ENCODE measurements at places on chromosomes 7 and 10.

- DNase-seq, result no peak
These were observed 374.0 kb upstream of the STEAP1 start for GRCh38 chr7:89780291-89780690.

DNA sequence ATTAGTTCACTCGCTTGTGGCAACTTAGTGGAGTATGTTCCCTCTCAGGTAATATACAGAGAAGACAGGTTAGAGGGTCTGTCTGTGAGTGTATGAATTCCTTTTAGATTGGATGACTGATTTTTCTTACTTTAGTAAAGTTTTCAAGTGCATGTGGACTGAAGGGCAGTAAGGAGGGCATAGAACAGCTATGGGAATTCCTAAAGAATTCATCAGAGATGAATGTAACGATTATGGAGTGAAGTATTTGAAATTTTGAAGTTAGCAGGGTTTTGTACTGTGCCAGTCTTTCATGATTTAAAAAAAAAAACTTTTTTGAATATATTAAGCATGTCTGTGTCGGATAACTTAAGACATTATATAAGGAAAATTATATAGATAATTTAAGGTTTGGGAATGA is 15.5 kb downstream of the MAPK8 start:
- DNase-seq, result no peak

DNA sequence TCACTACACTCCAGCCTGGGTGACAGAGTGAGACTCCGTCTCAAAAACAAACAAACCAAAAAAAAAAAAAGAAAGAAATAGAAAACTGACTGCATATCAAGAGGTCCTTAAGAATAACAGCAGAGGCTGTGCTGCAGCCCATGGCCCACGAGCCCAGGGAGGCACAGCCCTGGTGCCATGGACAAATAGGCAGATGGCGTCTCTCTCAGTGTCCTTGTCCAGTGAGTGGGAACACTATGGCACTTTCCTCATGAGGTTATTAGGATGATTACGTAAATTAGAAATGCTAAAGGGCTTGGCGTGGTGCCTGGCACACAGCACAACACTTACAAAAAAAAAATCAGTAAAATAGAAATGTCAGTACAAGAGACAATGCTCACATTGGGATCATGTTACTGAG is 33.4 kb upstream of the PFKP start:
- no peak for DNase-seq

GRCh38 chr7:120809260-120809659 is 48.7 kb downstream of the TSPAN12 start:
- no peak for DNase-seq

DNA sequence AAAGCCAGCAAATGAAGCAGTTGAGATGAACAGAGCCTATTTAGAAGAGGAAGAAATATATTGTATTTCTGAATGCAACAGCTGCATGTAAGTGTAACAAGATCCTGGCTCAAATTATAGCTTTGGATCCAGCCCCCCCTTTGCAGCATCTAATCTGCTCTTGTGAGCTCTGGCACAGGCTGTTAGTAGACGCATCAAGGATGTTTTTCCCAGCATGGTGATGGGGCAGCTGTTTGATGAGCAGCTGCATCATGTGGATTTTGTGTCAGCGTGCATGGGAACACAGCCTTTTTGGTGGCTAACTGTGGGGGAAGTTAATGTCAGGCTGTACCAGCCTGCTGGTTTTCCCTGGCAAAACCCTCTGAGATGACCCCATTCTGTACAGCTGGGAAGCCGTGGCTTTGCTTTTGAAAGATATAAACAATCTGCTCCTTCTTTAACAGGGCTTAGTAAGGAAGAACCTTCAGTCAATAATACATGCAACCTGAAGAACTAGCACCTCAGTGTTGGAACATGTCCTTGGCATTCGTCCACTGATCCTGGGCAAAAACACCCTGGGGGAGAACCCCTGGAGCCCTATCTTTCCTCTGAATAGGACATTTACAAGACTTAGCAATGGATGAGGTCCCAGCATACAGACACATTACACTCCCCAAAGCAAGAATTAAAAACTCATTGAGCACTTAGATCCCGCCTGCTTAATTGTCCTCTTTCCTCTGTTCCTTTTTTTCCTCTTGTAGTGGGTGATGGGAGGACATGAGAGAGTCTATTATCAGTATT is 70.6 kb downstream of the NPS start:
- no peak for DNase-seq

DNA sequence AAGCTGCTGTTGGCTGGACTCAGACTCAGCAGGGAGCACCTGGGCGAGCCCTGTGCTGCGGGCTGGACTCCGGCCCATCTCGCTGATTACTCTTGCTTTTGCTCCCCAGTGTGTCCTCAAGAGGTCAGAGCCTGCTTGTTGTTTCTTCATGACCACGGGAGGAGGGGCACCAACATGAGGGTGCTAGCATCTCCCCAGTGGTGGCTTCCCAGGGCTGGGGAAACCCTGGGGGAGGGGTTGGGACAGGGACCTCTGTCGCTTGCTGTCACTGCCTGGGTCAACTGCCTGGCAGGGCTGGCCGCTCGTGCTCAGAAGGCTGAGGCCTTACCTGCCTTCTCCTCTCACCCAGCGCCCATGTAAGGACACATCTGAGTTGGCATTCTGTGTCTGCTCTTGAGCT is 152.3 kb upstream of the SHH start:
- no peak for DNase-seq

DNA sequence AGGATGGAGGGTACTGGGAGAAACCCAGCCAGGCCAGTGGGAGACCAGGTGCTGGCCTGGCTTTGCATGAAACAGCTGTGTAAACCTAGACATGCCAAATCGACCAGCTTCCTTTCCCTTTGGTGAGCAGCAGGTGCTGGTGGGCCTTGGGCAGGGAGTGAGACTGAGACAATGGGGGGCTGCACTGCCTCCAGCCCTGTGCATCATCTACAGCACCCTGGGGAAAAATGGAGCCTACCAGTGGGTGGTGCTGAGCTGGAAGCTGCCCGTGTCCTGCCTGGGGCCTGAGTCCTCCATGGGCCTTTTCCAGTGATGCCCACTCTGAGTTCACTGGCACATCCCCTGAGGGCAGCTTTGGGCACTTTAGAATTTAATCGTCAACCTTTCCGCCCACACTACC is 19.2 kb upstream of the DDC start:
- DNase-seq, result no peak

DNA sequence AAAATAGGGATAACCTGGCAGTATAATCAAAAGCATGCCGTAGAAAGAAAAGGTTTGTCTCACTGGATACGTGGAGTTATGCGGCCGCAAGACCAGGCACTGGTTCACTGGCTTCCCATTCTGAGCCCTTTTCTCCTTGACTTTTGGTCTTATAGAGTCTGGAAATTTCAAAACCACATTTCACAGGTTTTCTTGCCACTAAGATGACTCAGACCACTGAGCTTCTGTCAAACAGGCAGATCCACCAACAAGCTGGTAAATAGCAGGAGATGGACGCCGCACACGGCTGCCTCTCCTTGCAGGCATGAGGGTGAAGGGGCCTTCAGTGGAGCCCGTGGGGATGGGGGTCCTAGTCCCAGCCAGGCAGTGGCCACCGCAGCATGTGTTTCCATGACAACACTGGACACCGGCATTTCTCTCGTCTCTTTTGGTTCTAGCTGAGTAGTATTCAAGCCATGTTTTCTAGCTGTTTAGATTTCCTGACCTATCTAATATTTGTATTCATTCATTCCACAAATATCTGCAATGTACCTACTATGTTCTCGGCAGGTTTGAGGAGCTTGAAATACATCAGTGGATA is 55.5 kb downstream of the KLF6 start:
- DNase-seq, result no peak

- DNase-seq, result no peak
These were observed 37.1 kb downstream of the SVOPL start for GRCh38 chr7:138663725-138664710.

DNA sequence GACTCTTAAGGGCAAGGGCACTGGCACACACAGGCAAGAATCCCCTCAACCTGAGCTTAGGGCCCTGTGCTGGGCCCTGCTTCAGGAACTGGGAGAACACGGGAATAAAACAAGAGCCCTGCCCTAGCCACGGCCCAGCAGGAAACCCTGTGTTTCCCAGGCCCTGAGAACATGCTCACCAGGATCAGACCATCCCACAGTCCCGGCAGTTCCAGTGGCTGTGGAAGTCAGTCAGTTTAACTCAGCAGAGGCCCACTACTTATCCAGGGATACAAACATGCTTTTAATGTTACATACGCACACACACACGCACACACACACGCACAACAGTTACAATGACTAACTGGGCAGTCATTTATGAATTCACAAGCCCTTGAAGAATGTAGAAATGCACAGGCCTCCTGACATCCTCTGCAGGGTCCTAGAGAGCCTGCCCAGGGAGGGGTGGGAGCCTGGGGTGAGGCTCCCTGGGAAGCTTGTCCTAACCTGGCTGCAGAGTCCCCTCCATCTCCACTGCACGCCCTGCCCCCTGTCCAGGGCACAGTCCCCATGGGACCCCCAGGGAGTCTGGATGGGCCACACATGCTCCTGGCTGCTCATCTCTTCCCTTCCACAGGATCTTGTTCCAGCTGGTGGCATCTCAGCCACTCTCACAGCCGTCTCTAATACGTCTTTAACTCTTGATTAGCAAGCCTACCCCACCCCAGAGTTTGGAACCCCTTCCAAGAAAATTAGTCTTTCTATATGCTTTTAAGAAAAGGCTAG is 97.6 kb downstream of the TCERG1L start:
- DNase-seq, result no peak

Data from activated CD4-positive, alpha-beta T cell treated with anti-CD3 and anti-CD28 coated beads, Interleukin-10, Interleukin-2, amounts not matched to agents 100 ng/mL and 50 ng/mL, durations not matched to agents 16 hours and 8 hours (primary cell).